ENCODE measurements at places on chromosomes 13 and 19. TPM values are rescaled to one million over a fixed set of nuclear protein-coding genes. Genes with fewer than 3 reads are reported as not detected.

DNA sequence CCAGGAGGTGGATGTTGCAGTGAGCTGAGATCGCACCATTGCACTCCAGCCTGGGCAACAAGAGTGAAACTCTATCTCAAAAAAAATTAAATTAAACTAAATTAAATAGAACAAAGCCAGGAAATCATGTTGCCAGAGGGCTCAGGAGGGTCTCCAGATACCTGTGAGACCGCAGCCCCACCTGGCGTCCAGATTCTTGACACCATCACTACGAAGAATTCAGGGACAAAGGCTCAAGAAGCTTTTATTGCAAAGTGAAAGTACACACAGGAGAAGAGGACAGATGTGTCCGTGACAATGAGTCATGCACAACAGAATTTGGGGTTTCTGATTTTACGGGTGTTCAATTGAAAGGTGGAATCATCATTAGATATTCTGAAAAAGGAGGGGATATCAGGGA, 76.6 kb downstream of the STOML3 start:
- no peak for DNase-seq

DNA sequence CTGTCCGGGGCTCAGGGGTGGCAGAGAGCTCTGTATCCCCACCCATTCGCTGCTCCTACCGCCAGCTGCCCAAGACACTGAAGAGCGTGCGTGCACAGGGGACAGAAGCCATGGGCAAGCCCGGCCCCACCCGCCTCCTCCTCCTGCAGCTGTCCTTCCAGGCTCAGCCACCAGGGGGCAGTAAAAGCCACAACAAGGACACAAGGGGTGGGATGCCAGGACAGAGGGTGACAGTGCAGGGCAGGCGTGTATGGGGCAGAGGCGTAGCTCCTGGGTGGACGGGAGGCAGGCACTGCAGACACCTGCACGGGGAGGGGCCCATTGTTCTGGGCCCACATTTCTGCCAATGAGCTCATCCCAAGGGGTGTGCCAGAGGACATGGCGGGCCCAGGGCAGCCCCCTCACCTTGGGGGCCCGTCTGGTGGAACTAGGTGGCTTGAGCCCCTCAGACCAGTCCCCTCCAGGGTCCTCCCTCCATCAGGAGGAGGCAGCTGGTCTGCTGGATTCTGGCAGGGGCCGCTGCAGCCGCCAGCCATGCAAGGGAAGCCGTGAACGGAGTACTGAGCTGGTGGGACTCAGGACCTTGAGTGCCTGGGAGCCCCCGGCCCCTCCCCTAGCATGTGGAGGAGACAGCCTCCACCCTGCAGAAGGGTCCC, 61.2 kb downstream of the MLLT1 start:
- peak; percentile 89 for DNase-seq

DNA sequence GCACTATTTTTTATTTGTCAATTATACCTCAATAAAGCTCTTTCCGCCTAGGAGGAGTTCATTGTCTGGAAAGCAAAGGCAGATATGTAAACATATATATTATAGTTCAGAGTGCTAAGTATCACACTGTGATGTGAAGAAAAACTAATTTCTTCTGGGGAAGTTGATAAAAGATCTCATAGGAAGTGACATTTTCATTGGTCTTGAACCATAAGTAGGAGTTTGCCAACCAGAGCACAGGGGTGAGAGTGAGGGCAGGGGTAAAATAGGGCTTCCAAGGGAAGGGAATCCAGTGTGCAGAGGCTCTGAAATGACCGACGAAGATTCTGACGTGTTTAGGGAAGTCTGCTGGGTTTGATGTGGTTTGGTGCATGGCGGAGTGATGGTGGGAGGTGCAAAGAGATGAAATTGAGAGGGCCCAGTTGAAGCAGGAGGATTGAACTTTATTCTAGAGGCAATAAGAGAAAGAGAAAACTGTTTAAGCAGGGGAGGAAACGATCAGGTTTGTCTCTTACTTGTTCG, 780 bp upstream of the GTF2F2 start:
- peak; percentile 75 for DNase-seq

DNA sequence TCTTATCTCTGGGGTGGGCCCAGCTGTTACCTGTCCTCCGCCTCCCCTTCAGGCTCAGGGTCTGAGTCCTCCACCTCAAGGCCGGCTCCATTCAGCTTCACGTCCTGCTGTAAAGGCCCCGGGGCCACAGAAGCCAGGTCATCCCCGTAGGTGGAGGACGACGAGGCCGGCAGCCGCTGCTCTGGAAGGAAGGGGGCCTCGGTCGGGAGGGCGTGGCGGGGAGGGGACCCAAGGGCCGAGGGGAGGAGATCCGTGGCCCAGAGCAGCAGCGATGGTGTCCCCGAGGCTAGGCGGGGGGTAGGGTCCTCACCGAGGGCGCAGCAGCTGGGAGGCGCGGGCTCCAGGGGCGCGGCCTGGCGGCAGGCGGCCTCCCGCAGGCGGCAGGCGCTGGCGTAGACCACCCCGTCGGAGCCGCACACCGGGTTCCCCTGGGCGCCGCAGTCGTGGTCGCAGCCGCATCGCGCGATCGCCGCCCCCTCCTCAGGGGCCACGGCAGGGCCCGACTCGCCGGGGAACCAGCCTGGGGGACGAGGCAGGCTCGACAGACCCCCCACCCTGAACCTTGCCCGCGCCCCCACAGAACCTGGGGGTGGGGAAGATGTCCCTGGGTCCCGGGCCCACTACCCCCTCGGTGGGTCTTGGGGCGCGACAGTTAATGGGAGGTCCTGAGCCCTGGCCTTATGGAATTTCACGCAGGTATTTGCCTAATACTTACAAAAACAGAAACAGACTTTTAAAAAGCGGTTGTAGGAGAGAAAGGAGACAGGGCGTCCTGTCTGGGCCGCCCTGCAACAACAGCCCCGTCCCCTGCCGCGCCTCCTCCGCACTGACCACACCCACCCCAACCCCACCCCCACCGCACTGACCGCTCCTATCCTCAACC, 7.6 kb downstream of the F2RL3 start:
- DNase-seq: no peak

GRCh38 chr13:63209330-63210017, 1793.8 kb upstream of the PCDH20 start:
- no peak for DNase-seq

GRCh38 chr19:14135355-14135754, 1.0 kb downstream of the ASF1B start:
- no peak for DNase-seq

- peak; percentile 65 for DNase-seq
These were observed 16.1 kb upstream of the MADCAM1 start for GRCh38 chr19:480016-480855.

- DNase-seq: no peak
These were observed 352.5 kb upstream of the MIR17HG start for GRCh38 chr13:90995001-90995400.

DNA sequence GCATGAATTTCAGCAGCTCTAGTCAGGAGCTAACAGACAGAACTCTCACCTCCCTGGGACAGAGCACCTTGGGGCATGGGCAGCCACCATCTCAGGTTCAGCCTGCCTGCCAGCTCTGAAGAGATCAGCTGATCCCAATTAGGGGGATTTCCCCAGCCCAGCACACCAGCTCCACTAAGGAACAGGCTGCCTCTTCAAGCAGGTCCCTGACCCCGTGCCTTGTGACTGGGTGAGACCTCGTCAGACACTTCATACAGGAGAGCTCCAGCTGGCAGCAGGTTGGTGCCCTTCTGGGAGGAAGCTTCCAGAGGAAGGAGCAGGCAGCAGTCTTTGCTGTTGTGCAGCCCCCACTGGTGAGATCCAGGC, 84.5 kb upstream of the UFM1 start:
- no peak for DNase-seq

DNA sequence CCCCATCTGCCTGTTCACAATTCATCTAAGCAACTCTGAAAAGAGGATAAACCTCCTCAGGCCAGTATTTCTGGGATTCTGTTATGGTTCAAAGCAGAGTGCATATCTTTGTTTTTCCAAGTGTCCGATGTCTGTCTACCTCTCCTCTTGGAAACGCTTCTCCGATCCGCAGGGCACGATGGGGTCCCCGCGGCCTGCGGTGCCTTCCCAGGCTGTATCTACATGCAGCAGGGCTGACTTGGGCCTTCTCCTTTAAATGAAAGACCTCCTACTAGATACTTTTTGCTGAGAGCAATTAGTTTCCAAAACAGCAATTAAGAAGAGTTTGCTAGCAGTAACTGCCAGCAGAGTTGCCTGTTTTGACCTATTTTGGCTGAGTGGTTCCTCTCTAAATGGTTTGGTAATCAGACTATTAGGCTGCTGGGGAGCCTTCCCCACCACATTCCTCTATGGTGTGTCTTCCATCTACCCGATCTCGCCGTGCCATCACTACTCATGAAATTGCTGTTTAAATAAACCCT, 23.5 kb downstream of the COL4A2 start:
- DNase-seq: no peak

- no peak for DNase-seq
These were observed 26.2 kb downstream of the CCDC8 start for GRCh38 chr19:46386996-46387712.

DNA sequence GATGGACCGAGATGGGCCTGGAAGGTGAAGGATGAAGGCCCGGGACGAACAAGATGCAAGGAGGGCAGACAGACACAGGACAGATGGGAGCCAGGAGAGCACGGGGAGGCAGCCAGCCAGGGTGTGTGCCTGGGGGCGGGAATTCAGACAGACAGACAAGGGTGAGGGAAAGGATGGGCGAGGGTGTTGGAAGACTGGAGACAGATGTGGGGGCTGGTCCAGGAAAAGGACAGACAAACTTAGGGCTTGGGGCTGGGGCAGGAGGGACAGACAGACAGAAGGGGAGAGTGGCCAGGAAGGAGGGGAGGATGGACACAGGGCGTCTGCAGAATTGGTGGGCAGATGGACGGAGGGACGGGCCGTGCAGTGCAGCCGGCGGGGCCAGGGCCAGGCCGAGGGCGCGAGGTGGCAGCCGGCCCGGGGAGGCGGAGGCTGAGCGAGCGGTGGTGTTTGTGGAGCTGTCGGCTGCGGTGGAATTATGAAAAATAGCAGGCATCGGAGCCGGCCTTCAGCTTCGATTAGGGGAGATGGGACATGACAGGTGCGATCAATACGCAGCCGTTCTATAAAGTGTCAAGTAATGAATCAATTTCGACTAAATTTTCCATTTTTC, 4.6 kb upstream of the ERFL start:
- no peak for DNase-seq

GRCh38 chr13:100644371-100644770, 30.2 kb downstream of the TMTC4 start:
- no peak for DNase-seq

DNA sequence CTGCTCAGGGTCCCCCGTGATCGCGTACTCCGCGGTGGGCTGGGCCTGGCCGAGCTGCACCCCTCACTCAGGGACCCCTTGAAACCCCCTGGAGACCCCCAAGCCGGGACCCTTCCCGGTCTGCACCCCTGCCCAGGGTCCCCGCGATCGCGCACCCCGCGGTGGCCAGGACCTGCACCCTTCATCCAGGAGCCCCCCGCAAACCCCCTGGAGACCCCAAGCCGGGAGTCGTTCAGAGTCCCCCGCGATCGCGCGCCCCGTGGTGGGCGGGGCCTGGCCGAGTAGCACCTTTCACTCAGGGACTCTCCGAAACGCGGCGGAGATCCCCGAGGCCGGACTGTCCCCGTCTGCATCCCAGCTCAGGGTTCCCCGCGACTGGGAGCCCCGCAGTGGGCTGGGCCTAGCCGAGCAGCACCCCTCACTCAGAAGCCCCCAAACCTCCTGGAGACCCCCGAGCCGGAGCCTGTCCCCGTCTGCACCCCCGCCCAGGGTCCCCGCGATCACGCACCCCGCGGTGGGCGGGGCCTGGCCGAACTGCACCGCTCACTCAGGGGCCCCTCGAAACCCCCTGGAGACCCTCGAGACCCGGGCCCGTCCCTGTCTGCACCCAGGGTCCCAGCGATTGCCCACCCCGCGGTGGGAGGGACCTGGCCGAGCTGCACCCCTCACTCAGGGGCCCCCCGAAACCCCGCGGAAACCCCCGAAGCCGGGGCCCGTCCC, 748 bp downstream of the LMNB2 start:
- peak; percentile 62 for DNase-seq

GRCh38 chr13:108705031-108705430, 75.6 kb downstream of the MYO16 start:
- no peak for DNase-seq

PRX gene
- 1.7 TPM for total RNA-seq

TEX26 gene
- total RNA-seq: not detected

LRRC25 gene
- not detected for total RNA-seq

PSG7 gene
- total RNA-seq: not detected
